ENCODE measurements at places on chromosomes 5 and 9.

- H3K4me1 ChIP-seq = no peaks in the 10 kb centered on the region
- H3K27me3 ChIP-seq = no peaks in the 10 kb centered on the region
- DNase-seq = peak; percentile 49
- no peaks in the 10 kb centered on the region for H3K36me3 ChIP-seq
Observed at GRCh38 chr5:76083555-76084495, 642 bp downstream of the SV2C start.

- no peak overlapping the region for H3K27ac ChIP-seq
- H3K4me3 ChIP-seq = no peak overlapping the region
- H3K4me1 ChIP-seq = no peaks in the 10 kb centered on the region
- no peaks in the 10 kb centered on the region for H3K36me3 ChIP-seq
- no peak for DNase-seq
- H3K27me3 ChIP-seq = no peaks in the 10 kb centered on the region
Observed at GRCh38 chr5:145385276-145385675, 449.9 kb downstream of the PRELID2 start.

DNA sequence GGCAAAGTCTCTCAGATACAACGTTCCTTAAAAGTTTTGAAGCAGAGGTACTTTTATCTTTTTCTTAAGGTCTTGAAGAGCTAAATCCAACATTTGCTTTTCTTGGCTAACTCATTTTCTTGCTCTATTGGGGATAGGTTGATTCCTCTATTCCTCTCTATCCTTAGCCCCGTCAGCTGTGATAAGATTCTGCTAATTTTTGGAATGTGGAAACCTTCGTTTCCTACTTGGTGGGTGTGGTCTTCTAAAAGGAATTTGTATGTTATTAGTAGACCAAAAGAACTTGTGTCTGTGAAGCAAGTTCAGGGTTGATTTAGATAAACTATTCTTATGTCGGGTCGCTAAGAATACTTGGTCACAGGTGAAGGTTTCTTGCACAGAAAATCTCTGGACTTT lies 308.6 kb downstream of the ADAMTS6 start:
- H3K36me3 ChIP-seq = peaks cover 2% of the 10 kb centered on the region
- H3K4me1 ChIP-seq = no peaks in the 10 kb centered on the region
- no peak overlapping the region for H3K27ac ChIP-seq
- no peak overlapping the region for H3K4me3 ChIP-seq
- H3K27me3 ChIP-seq = no peaks in the 10 kb centered on the region
- DNase-seq = no peak

- no peaks in the 10 kb centered on the region for H3K36me3 ChIP-seq
- H3K4me1 ChIP-seq = no peaks in the 10 kb centered on the region
- H3K4me3 ChIP-seq = no peak overlapping the region
- no peak for DNase-seq
Observed at GRCh38 chr9:5375790-5376477, 36.3 kb upstream of the RLN1 start.

- H3K27ac ChIP-seq = no peak overlapping the region
- no peaks in the 10 kb centered on the region for H3K36me3 ChIP-seq
- H3K4me1 ChIP-seq = no peaks in the 10 kb centered on the region
- no peak for DNase-seq
- no peak overlapping the region for H3K4me3 ChIP-seq
- no peaks in the 10 kb centered on the region for H3K27me3 ChIP-seq
Observed at GRCh38 chr5:175895686-175896102, 24.3 kb downstream of the CPLX2 start.

- no peaks in the 10 kb centered on the region for H3K27me3 ChIP-seq
- DNase-seq = no peak
Observed at GRCh38 chr9:92608909-92609445, 61.0 kb downstream of the IPPK start.
